ENCODE measurements at places on chromosomes 5 and 9. TPM values are rescaled to one million over a fixed set of nuclear protein-coding genes. Genes with fewer than 3 reads are reported as not detected.

The MLANA gene
- total RNA-seq = not detected

The CAMK4 gene
- 0.58 TPM for total RNA-seq

The CAVIN4 gene
- not detected for total RNA-seq

DNA sequence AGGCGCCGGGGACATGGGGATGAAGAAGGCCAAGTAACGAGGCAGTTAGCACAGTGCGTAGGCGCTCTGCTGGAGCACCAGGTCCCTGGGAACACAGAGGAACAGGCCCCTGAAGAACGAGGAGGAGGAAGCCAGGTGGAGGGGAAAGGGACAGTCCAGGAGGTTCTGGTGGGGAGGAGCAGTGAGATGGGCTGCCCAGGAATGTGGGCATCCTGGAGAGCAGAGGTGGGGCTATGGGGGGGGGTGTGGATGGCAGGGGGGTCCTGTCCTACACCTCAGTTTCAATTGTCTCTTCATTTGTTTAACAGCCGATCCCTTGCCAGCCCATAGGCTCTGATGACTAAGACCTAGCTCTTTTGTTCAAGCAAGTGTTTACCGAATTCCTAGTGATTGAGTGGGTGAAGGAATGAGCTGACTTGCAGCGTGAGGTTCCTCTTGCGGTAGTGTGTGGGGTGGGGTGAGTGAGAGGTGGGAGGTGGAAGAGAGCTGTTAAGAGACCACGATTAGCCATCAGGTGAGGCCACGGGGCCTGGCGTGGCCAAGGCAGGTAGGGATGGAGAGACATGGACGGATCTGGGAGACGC lies 8.4 kb upstream of the PHYHD1 start:
- no peaks in the 10 kb centered on the region for H3K27me3 ChIP-seq
- peak overlapping the region; percentile 13 for H3K4me3 ChIP-seq
- peaks cover 60% of the 10 kb centered on the region for H3K36me3 ChIP-seq

DNA sequence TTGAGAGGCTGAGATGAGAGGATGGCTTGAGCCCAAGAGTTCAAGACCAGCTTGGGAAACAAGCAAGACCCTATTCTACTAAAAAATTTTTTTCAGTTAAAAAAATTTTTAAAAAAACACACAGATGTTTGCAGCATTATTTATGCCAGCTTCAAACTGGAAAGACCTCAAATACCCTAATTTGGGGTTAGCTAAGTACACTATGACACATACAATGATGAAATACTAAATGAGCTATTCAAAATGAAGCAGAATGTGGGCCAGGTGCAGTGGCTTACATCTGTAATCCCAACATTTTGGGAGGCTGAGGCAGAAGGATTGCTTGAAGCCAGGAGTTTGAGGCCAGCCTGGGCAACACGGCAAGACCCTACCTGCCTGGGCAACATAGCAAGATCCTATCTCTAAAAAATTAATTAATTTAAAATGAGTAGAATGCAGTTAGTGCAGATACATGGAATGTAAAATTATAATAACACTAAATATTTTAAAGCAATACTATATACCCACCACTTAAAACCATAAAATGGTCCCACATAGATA lies 44.9 kb downstream of the LHFPL2 start:
- no peak overlapping the region for H3K27ac ChIP-seq
- DNase-seq = no peak
- peaks cover 47% of the 10 kb centered on the region for H3K4me1 ChIP-seq

GRCh38 chr5:91848453-91848852 lies 465.3 kb upstream of the ARRDC3 start:
- H3K4me3 ChIP-seq = no peak overlapping the region
- no peaks in the 10 kb centered on the region for H3K27me3 ChIP-seq
- H3K4me1 ChIP-seq = no peaks in the 10 kb centered on the region
- DNase-seq = no peak

GRCh38 chr5:160694896-160695295 lies 157.1 kb downstream of the ATP10B start:
- no peaks in the 10 kb centered on the region for H3K36me3 ChIP-seq
- no peak overlapping the region for H3K4me3 ChIP-seq
- no peaks in the 10 kb centered on the region for H3K27me3 ChIP-seq

GRCh38 chr9:4084435-4084818 lies 215.4 kb downstream of the GLIS3 start:
- no peak overlapping the region for H3K4me3 ChIP-seq
- peak; percentile 72 for DNase-seq
- H3K36me3 ChIP-seq = no peaks in the 10 kb centered on the region
- H3K4me1 ChIP-seq = peaks cover 52% of the 10 kb centered on the region

- peak; percentile 65 for DNase-seq
- peak overlapping the region; percentile 54 for H3K4me3 ChIP-seq
- no peaks in the 10 kb centered on the region for H3K27me3 ChIP-seq
- peaks cover 33% of the 10 kb centered on the region for H3K4me1 ChIP-seq
These were observed 2.1 kb downstream of the CA9 start for GRCh38 chr9:35675732-35676392.

DNA sequence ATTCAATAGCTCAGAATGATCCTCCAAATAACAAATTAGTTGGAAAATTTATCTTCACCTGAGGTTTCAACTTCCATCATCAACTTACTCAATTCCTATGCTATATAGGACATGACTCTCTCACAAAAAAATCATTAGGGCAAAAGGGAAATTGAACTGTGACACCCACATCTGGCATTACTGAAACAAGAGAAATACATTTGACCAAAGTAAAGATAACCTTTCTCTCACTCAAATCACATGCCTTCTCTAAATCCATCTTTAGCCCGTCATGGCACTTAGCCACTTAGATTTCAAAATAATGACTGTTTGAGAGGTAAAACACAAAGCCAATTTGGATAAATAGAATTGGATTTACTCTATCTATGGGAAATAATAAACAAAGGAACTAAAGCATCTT lies 126.4 kb downstream of the ADAMTS6 start:
- no peak for DNase-seq
- no peaks in the 10 kb centered on the region for H3K36me3 ChIP-seq
- H3K4me1 ChIP-seq = no peaks in the 10 kb centered on the region

- DNase-seq = no peak
- no peak overlapping the region for H3K27ac ChIP-seq
- no peak overlapping the region for H3K4me3 ChIP-seq
- no peaks in the 10 kb centered on the region for H3K36me3 ChIP-seq
- H3K4me1 ChIP-seq = peaks cover 11% of the 10 kb centered on the region
These were observed 4.7 kb upstream of the RECK start for GRCh38 chr9:36031774-36032555.

The GLRA1 gene
- total RNA-seq = not detected

- H3K4me1 ChIP-seq = peaks cover 52% of the 10 kb centered on the region
- no peaks in the 10 kb centered on the region for H3K36me3 ChIP-seq
- H3K27ac ChIP-seq = no peak overlapping the region
- H3K27me3 ChIP-seq = no peaks in the 10 kb centered on the region
- no peak overlapping the region for H3K4me3 ChIP-seq
- no peak for DNase-seq
These were observed 46.6 kb downstream of the BNC2 start for GRCh38 chr9:16823906-16824305.
